ENCODE measurements at places on chromosomes 6 and 20. TPM values are rescaled to one million over a fixed set of nuclear protein-coding genes. Genes with fewer than 3 reads are reported as not detected.

Gene EYS
- not detected for total RNA-seq

Gene TNNC2
- total RNA-seq: 0.43 TPM

Gene ELOVL4
- 0.13 TPM for total RNA-seq

Gene DEFB124
- not detected for total RNA-seq

Gene MOXD1
- 2.2 TPM for total RNA-seq

Gene FNDC1
- total RNA-seq: 1.2 TPM

Gene CD24
- 0.75 TPM for total RNA-seq

Gene PNLDC1
- total RNA-seq: not detected

Gene GMPR
- total RNA-seq: 121 TPM

Gene RIPPLY2
- not detected for total RNA-seq

Gene TPMT
- 12.2 TPM for total RNA-seq

Gene MAS1
- not detected for total RNA-seq

Gene HLA-DQA1
- 5.5 TPM for total RNA-seq

Gene PRRT1
- total RNA-seq: 0.51 TPM

Gene KIFC1
- total RNA-seq: 0.97 TPM

Gene SAMD10
- 6.0 TPM for total RNA-seq

Gene PMEPA1
- total RNA-seq: 21.5 TPM

Gene FAXC
- total RNA-seq: not detected

Gene ECT2L
- total RNA-seq: 0.70 TPM

Gene CRIP3
- 4.1 TPM for total RNA-seq

Gene SNAI1
- 0.81 TPM for total RNA-seq
